Activated T-helper 1 cell treated with anti-CD3 and anti-CD28 coated beads, Interleukin-2, amount 50 U/mL, for 16 hours (primary cell): ENCODE measurements at places on chromosomes 11 and 22.

DNA sequence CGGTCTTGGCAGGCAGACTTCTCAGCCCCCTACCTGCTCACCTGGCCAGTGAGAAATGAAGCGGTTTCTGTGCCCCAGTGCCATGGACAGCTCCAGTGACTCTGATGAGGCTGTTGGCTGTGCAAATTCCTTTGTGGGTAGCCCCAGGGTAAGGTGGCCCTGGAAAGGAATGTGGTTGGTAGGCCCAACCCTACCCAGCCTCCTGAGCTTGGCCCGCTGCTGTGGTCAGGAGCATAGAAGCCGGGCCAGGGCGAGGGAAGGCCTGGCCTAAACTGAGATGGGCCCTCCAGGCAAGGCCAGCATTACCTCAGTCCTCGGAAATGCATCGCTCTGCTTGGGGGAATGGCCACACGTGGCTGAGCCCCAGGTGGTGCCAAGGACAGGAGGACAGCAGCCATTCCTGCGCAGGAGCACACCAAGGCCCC, 16.9 kb downstream of the DAGLA start:
- no peak for DNase-seq

DNA sequence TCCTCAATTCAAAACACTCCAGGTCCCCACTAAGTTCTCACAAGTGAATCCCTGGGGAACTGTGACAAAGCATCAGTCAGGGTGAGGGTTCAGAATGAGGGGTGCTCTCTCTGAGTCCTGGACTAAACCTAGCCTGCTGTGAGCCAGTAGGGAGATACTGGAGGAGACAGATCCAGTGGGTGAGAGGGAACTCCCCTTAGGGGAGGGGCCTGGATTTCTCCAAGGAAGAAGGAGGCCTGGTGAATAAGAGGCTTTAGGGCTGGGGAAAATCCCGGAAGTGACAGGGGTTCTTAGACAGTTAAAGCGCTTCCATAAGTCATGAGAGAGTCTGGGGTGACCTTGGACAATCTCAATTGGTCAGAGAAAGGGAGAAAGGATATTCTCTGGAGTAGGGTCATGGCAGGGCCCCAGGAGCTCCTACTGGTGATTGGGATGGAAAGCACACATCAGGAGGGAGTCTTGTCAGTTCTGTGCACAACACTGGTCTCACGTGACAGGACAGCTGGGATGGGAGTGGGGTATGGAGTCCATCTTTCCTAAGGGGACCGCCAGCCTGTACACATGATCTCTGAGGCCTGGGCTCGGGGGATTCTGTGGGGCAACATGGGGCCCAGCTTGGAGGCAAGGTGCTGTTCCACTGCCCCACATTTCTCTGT, 1.5 kb downstream of the TBC1D10A start:
- no peak for DNase-seq

DNA sequence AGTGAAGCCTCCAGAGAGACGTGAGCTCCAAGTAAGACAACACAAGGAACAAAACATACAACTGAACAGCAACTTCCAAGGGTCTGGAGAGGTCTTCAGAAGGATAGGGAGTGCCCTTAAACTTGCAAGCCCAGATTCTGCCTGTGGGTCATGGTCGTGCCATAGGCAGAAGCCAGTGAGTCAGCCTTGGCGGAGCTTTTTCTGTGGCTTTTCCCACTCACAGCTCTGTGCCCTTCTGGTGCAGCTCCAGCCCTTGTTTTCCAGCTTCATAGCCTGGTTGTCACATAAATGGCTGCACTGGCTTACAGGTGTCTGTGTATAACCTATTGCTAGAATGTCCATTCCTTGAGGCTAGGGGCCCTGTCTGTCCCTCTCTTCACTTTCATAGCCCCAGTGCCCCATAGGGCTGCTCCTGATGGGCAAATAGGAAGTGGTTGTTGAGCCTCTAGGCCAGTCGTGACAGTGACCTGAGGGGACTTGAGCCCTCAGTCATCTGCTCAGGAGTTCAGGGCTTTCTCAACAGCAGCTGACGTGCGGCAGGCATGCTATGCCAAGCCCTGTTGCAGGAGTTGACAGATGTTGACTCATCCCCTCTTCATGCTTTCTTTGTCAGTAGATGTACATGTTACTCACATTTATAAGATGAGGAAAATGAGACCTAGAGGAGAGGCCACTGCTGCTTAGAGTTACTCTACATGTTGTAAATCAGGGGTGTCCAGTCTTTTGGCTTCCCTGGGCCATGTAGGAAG, 7.4 kb downstream of the MED15 start:
- no peak for DNase-seq

DNA sequence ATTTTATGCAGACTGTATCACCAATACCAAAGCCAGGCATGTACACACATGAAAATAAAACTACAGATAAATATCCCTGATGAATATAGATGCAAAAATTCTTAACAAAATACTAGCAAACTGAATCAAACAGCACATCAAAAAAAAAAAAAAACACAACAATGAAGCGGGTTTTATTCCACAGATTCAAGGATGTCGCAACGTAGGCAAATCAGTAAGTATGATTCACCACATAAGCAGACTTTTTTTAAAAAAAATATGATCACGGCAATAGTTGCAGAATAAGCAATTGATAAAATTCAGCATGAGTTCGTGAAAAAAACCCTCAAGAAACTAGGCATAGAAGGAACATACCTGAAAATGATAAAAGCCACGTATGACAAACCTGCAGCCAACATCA, 21.3 kb downstream of the OR51F1 start:
- DNase-seq = no peak

DNA sequence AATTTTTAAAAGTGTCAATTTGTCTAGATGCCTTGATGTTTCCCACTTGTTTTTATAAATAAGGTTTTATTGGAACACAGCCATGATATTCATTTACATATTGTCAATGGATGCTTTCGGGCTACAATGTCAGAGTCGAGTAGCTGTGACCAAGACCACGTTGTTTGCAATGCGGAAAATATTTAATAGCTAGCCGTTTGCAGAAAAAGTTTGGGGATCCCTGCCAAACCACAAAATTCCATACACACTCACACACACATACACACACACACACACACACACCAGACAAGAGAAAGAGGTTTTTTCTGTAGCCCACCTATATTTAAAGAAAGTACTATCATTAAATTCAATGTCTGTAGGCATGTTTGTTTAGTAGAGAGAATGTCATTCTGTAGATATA, 58.3 kb downstream of the TYR start:
- no peak for DNase-seq

- DNase-seq = no peak
These were observed 35.0 kb downstream of the GRIK4 start for GRCh38 chr11:120546312-120547205.

DNA sequence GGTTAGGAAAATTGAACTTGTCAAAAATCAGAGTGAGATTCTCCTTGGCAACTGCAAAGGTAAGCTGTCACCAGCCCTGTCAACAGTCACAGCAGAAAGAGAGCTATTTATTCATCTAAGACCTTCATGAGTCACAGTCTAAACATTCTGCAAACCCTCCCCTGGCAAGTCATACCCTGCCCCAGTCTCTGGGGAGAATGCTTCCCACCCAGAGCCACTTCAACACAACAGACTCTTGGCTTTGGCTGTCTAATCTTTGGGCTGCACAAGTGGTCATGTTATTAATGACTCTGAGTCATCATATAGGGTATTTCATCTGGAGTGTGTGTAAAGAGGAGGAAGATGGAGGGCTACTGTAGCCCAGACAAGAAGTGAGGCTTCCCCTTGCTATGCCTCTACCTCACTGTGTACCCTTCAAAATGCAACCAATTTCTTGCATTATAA, 153.4 kb downstream of the CCDC34 start:
- no peak for DNase-seq

DNA sequence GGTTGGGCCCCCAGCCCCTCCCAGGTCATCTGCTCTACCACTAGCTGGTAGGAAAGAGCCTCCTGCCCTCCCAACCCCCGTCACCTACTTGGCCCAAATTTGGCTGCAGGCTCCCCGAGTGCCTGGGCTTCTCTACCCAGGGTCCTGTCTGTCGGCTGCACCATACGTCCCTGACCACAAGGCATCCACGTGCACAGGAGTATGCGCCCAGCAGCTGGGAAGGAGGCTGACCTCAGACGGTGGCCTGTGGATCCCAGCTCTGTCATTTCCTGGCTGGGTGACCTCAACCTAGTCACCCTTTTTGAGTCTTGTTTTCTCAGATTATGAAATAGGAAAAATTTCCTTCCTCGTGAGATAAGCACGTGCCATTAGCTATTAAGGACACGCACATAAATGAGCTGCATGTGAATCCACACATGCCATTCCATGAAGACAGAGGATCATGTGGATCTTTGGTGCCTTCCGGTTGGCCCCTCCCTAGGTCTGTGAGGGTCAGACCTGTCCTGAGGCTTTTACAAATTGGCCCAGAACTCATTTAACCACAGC, 13.7 kb downstream of the CYB561A3 start:
- no peak for DNase-seq

DNA sequence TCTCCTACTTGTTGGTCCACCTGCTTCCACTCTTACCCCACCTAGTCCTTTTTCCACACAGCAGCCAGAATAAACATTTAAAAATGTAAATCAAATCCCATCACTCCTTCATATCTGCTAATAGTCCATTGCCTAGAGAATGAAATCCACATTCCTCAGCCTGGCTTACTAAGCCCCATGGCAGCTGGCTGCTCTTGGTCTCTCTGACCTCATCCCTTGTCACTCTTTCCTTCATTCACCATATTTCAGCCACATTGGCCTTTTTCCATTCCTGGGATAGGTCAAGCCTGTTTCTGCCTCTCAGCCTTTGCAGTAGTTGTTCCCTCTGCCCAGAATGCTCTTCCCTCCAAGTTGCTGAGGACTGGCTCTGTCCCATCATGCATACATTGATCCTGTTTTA, 512.8 kb downstream of the INSC start:
- no peak for DNase-seq
